ENCODE measurements at places on chromosomes 16 and 17.

- H3K27me3 ChIP-seq = no peaks in the 10 kb centered on the region
- H3K4me3 ChIP-seq = no peak overlapping the region
- peaks cover 6% of the 10 kb centered on the region for H3K36me3 ChIP-seq
- H3K27ac ChIP-seq = no peak overlapping the region
- H3K4me1 ChIP-seq = peaks cover 3% of the 10 kb centered on the region
These were observed 34.2 kb downstream of the C16orf87 start for GRCh38 chr16:46796764-46797269.

GRCh38 chr17:76966016-76966415, 97.8 kb downstream of the MGAT5B start:
- peaks cover 75% of the 10 kb centered on the region for H3K27me3 ChIP-seq
- H3K36me3 ChIP-seq = no peaks in the 10 kb centered on the region
- H3K4me3 ChIP-seq = no peak overlapping the region
- no peak for DNase-seq
- 0 out of 2 replicates have a peak, but pooled peaks cover 3% of the 10 kb centered on the region for H3K4me1 ChIP-seq

DNA sequence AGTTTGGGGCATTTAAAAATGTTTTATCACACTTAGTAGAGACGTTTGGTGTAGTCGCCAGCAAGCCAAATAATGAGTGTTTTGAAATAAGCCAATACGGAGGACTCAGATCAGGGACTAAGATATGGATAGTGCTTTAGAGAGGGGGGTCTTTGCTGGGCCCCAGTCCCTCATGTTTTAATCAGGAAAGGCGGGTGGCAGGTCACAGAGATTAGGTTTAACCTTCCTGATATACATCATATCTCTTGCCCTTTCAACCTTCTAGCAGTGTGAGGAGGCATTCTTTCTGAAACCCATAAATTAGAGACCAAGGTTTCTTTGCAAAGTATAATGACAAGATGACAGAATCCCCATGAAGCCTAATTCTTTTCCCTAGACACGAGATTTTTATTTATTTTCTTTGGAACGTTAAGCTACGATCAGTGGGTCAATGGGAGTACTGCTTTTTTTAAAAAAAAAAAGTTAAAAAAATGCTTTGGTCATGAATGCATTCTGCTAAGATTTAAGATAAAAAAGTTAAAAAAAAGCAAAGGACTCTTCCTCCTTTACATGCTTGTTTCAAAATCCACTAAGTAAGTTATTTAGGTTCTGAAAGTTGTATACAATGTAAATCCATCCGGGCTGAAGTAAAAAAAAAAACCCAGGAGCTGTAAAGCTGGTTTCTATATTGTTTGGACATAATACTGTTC, 572.1 kb upstream of the SALL1 start:
- no peaks in the 10 kb centered on the region for H3K36me3 ChIP-seq
- no peaks in the 10 kb centered on the region for H3K4me1 ChIP-seq
- no peak overlapping the region for H3K4me3 ChIP-seq
- no peak for DNase-seq

DNA sequence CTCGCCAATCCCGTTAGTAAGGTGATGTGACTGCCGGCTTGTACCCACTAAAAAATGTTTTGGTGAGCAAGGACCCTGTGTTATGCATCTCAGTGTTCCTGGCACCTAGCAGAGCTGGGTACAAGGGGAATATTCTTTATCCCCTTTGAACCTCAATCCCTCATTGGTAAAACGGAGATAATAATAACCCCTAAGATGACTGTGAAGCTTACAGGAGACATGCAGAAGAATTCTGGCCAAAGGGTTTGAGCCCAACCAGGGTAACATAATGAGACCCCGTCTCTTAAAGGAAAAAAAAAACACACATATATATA, 896 bp downstream of the GGA2 start:
- H3K4me1 ChIP-seq = peaks cover 18% of the 10 kb centered on the region
- peak overlapping the region; percentile 95 for H3K4me3 ChIP-seq
- H3K36me3 ChIP-seq = no peaks in the 10 kb centered on the region
- peak overlapping the region; percentile 75 for H3K27ac ChIP-seq
- H3K27me3 ChIP-seq = no peaks in the 10 kb centered on the region

DNA sequence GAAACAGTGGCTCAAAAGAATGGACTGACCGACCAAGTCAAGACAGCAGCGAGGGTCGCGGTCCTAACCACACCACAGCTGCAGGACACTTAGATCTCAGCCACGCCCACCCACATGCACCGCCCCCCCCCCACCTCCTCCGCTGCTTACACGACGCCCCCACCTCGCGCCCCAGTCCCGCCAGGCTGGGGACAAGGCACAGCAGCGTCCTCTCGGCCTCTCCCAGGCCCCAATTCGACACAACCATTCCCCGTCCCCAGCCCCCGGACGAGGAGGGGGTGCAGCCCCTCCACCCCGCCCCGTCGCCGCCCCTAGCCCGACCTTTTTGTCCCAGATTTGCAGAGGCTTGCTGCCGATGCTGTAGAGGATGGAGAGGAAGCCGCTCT, 477 bp downstream of the CFAP20 start:
- peaks cover 9% of the 10 kb centered on the region for H3K4me1 ChIP-seq
- peak overlapping the region; percentile 83 for H3K27ac ChIP-seq
- H3K27me3 ChIP-seq = no peaks in the 10 kb centered on the region
- peak; percentile 61 for DNase-seq

DNA sequence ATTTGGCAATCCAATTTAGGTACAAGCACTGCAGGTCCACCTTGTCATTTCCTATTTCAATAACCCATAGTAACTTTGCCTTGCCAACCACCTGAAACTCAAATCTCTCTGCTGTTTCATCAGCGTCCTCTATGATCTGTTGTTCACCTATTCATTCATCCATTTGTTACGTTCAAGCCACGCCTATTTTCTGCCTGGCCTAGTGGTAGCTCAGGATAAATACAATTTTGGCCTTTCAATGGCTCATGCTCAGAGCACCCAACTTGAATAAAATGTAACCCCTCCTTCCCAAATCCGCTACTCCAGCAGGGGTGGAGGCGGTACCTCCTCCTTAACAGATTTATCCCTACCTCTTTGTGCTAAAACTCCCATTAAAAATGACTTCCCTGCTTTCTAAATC, 3.6 kb upstream of the FBXO47 start:
- H3K27me3 ChIP-seq = 0 out of 2 replicates have a peak, but pooled peaks cover 11% of the 10 kb centered on the region
- H3K4me1 ChIP-seq = no peaks in the 10 kb centered on the region
- H3K4me3 ChIP-seq = no peak overlapping the region
- H3K36me3 ChIP-seq = no peaks in the 10 kb centered on the region
- no peak for DNase-seq

GRCh38 chr16:275041-275641, 603 bp downstream of the RGS11 start:
- H3K27ac ChIP-seq = no peak overlapping the region
- H3K4me1 ChIP-seq = peaks cover 2% of the 10 kb centered on the region
- no peak overlapping the region for H3K4me3 ChIP-seq

DNA sequence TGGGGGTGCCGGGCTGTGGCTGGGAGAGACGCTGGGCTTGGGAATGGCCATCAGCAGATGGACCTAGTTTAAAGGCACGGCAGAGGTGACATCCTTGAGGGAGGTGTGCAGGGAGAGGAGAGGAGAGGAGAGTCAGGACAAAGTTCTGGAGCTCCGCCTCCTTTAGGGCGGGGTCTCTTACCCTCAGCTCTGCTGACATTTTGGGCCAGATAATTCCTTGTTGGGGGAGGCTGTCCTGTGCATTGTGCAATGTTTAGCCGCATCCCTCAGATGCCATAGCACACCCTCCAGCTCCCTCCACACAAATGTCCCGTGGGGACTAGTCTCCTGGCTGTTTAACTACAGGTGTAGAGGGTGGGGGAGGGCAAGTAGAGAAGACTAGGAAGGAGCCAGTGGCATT, 48.3 kb downstream of the ARHGAP23 start:
- H3K27me3 ChIP-seq = no peaks in the 10 kb centered on the region
- no peak for DNase-seq
- H3K4me3 ChIP-seq = no peak overlapping the region
- peaks cover 3% of the 10 kb centered on the region for H3K36me3 ChIP-seq
- H3K4me1 ChIP-seq = no peaks in the 10 kb centered on the region

GRCh38 chr17:63837962-63838600, 4.4 kb downstream of the SMARCD2 start:
- H3K27me3 ChIP-seq = no peaks in the 10 kb centered on the region
- H3K4me1 ChIP-seq = peaks cover 8% of the 10 kb centered on the region
- no peak for DNase-seq

DNA sequence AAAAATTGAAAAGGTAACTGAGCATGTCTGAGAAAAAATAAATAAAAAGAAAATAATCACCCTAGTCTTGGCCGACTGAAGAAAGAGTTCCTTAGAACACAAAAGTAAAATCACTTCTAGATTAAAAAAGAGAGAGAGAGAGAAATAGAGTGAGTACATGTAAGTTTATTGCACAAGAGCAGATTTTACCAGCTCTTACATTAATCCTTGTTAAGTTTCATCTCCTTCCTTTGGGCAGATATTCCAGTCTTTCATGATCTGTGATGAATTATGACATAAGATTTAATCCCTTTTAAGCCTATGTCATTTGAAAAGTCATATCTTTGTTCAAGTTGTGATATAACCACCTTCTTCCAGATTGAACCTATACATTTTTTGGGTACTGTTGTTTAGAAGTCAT, 54.8 kb downstream of the NFAT5 start:
- H3K4me1 ChIP-seq = peaks cover 16% of the 10 kb centered on the region
- no peak for DNase-seq
- no peaks in the 10 kb centered on the region for H3K27me3 ChIP-seq
- H3K4me3 ChIP-seq = no peak overlapping the region
- no peaks in the 10 kb centered on the region for H3K36me3 ChIP-seq
- no peak overlapping the region for H3K27ac ChIP-seq

- H3K4me1 ChIP-seq = peaks cover 13% of the 10 kb centered on the region
- no peak overlapping the region for H3K4me3 ChIP-seq
- H3K36me3 ChIP-seq = no peaks in the 10 kb centered on the region
- no peak for DNase-seq
These were observed 10.8 kb upstream of the NAGLU start for GRCh38 chr17:42525221-42525620.

- H3K4me1 ChIP-seq = no peaks in the 10 kb centered on the region
- no peaks in the 10 kb centered on the region for H3K36me3 ChIP-seq
- H3K27me3 ChIP-seq = no peaks in the 10 kb centered on the region
- DNase-seq = peak; percentile 15
These were observed at the start of gene FA2H for GRCh38 chr16:74774223-74775139. FA2H (minus strand) TSS chr16:74774820; CDS start chr16:74774755, 65 bp downstream.

- DNase-seq = no peak
- no peaks in the 10 kb centered on the region for H3K4me1 ChIP-seq
- no peaks in the 10 kb centered on the region for H3K27me3 ChIP-seq
- no peak overlapping the region for H3K4me3 ChIP-seq
- no peak overlapping the region for H3K27ac ChIP-seq
- no peaks in the 10 kb centered on the region for H3K36me3 ChIP-seq
These were observed 163.5 kb downstream of the RAB11FIP4 start for GRCh38 chr17:31554930-31555329.

GRCh38 chr17:59897090-59897489, 4.2 kb downstream of the RPS6KB1 start:
- peaks cover 7% of the 10 kb centered on the region for H3K4me1 ChIP-seq
- H3K36me3 ChIP-seq = no peaks in the 10 kb centered on the region
- no peak for DNase-seq

DNA sequence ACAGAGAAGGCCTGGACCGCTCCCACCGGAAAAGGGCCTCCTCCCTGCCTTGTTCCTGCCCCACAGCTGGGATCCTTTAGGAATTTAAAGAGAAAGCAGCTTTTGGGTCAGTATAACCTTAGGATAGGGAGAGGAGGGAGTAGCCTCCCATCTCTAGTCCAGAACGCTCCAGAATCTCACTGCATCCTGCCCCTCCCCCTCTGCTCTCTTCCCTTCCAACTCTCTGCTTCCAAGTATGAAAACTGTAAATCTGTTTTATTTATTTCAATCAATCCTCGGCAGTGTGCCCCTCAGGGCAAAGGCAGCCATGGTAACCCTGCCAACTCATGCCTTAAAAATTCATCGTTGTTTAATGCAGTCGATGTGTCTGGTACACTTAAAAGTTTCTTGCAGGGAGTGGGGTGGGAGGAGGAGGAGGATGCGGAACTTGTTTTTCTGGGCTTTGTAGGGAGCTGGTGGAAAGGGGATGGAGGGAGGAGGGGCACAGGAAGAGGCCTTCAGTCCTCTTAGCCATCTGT, 21.2 kb upstream of the MTSS2 start:
- H3K4me3 ChIP-seq = no peak overlapping the region
- no peak overlapping the region for H3K27ac ChIP-seq
- DNase-seq = no peak
- no peaks in the 10 kb centered on the region for H3K36me3 ChIP-seq
- H3K4me1 ChIP-seq = peaks cover 41% of the 10 kb centered on the region
- H3K27me3 ChIP-seq = no peaks in the 10 kb centered on the region

DNA sequence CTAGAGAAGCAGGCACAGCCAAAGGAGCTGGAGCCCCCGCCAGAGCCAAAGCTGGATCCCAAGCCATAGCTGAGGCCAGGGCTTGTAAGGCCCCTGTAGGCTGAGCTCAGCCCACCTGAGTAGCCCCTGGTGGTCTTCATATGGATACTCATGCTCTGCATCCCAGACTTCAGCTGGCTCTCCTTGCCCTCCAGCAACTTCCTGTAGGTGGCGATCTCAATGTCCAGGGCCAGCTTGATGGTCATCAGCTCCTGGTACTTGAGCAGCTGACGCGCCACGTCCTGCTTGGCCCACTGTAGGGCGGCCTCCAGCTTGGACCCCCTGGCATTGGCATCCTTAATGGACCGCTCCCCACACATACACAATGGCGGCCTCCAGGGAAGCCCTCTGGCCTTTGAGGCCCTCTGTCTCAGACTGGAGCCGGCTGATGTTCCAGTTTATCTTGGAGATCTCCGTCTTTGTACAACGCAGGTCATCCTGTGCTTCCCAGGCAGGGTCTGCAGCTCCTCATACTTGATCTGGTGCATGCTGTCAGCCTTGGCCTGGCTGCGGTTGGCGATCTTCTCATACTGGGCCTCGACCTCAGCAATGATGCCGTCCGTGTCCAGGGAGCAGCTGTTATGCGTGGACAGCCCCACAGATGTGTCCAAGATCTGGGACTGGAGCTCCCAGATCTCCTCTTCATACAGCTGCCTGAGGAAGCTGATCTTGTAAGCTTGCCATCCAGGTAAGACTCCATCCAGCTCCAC, 28.9 kb downstream of the IKZF3 start:
- H3K27me3 ChIP-seq = no peaks in the 10 kb centered on the region
- DNase-seq = no peak
- H3K4me3 ChIP-seq = no peak overlapping the region
- no peaks in the 10 kb centered on the region for H3K36me3 ChIP-seq
- no peak overlapping the region for H3K27ac ChIP-seq

- no peak for DNase-seq
- H3K4me1 ChIP-seq = no peaks in the 10 kb centered on the region
- no peak overlapping the region for H3K4me3 ChIP-seq
- no peak overlapping the region for H3K27ac ChIP-seq
- peaks cover 15% of the 10 kb centered on the region for H3K27me3 ChIP-seq
- H3K36me3 ChIP-seq = no peaks in the 10 kb centered on the region
These were observed 645.1 kb downstream of the KCNJ18 start for GRCh38 chr17:22337467-22337866.

Data from SJCRH30 (cell line).